ENCODE measurements at places on chromosomes 1 and 21.

- peak; percentile 59 for DNase-seq
Observed at GRCh38 chr21:46585191-46585953, 19.5 kb downstream of the S100B start.

DNA sequence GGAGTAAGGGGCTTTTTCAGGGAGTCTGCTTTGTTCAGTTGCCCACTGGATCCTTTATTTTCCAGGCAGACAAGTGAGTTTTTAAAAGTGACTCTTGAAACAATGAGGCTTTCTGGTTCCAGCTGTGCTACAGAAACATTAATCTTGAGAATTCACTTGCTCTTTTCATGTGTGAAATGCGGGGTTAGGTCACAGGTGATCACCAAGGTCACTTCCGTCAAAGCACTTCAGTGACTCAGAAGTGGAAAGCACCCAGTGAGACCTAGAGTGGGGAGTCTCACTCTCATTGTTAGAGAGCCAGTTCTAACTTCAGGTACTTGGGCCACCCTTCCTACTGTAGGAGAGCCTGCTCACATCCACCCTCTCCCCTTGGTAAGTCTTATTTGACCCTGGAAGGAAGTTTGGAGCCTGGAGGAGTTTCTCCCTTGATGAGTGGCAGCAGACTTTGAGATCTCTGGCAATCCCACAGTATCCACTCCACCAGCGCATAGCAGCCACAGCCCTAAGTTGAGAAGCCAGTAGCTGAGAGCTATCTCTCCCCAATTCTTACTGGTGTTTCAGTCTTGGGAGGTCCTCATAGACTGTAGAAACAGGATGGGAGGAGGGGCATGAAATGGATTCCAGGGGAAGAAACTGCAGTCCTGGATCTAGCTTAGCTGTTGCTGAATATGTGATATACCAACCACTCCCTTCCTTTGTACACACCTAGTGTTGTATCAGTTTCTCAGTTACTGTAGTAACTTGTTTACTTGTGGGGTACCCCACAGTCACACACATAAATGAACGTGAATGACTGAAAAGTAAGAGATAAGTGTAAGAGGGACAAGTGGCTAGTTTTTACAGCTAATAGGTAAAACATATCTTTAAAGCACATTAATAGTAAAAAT is 3.1 kb downstream of the TACSTD2 start:
- no peak for DNase-seq

DNA sequence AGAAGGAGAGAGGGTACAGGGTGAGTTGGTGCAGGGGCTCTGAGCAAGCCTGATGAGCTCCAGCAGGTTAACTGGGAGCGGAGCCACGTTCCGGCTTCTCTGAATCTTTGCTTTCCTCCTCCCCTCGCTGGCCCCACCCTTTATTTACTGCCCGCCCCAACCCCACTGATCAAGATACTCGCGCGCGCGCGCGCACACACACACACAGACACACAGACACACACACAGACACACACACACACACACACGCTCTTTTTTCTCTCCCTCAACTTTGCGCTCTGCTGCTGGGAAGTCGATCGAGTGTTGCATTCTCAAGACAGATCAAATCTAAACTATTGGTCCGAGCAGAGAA is at the start of gene GRIK1:
GRIK1 (minus strand) TSS at position 73 of the 352 bp plus-strand sequence.
- DNase-seq, result peak; percentile 49

DNA sequence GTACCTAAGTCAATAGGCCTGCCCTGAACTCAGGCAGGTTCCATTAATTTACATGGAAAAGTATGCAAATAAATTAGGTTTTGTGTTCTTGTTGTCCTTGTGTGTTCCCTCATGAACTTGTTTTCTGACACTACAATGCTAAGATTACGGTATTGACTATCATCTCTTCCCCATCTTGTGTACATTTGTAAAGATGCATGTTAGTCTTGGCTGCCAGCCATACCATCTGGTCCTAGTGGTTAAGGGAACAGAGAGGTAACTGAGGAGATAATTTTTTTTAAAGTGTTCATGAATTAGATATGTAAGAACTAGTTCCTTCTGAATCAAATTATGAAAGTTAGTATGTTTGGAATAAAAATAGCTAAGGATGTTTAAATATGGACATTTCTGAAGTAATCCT is 167.6 kb upstream of the ADAMTS5 start:
- DNase-seq, result peak; percentile 28

GRCh38 chr21:21897275-21897883 is 899.2 kb downstream of the NCAM2 start:
- peak; percentile 84 for DNase-seq

All from NCI-H69 (cell line).